ENCODE measurements at places on chromosomes 12 and 14. TPM values are rescaled to one million over a fixed set of nuclear protein-coding genes. Genes with fewer than 3 reads are reported as not detected.

The DTX1 gene
- not detected for total RNA-seq

The PRH2 gene
- not detected for total RNA-seq

The TMEM260 gene
- 15.9 TPM for total RNA-seq

The SCNN1A gene
- total RNA-seq = 0.32 TPM

The KIAA0586 gene
- 24.9 TPM for total RNA-seq

The KRT78 gene
- total RNA-seq = not detected

The STAB2 gene
- total RNA-seq = not detected

The HOXC9 gene
- total RNA-seq = not detected

The PKP2 gene
- 0.16 TPM for total RNA-seq

The PLEKHG7 gene
- total RNA-seq = not detected

The SMCO2 gene
- 0.45 TPM for total RNA-seq

The TAS2R7 gene
- total RNA-seq = not detected

The SMIM41 gene
- not detected for total RNA-seq

The SCN8A gene
- total RNA-seq = 0.64 TPM

The FGF23 gene
- not detected for total RNA-seq

The SOAT2 gene
- 0.45 TPM for total RNA-seq

The AICDA gene
- not detected for total RNA-seq

The PSMC6 gene
- total RNA-seq = 110 TPM

The TAS2R20 gene
- total RNA-seq = 2.3 TPM

The INSM2 gene
- total RNA-seq = not detected

The ARHGEF40 gene
- not detected for total RNA-seq

The ABHD4 gene
- total RNA-seq = 7.5 TPM

The KIF5A gene
- total RNA-seq = 1.3 TPM

The ENDOU gene
- total RNA-seq = not detected

The ADAMTS20 gene
- not detected for total RNA-seq

Measured in T-helper 2 cell treated with Interferon-gamma antibody and Interleukin-4, amounts not matched to agents 100 ng/mL and 5 ng/mL, for 36 hours (primary cell).